ENCODE measurements at places on chromosomes 6 and 20.

- no peak for DNase-seq
Observed at GRCh38 chr6:101199441-101199840, 194.1 kb upstream of the GRIK2 start.

- no peak for DNase-seq
Observed at GRCh38 chr6:106572436-106572835, 56.9 kb downstream of the RTN4IP1 start.

- peak; percentile 11 for DNase-seq
Observed at GRCh38 chr6:4581468-4582385, 194.5 kb upstream of the CDYL start.

GRCh38 chr6:139308286-139308916, 16.6 kb upstream of the TXLNB start:
- DNase-seq, result no peak

GRCh38 chr6:151553416-151554165, 59.8 kb downstream of the CCDC170 start:
- no peak for DNase-seq

GRCh38 chr6:88843040-88843439, 120.4 kb downstream of the RNGTT start:
- DNase-seq, result no peak

- no peak for DNase-seq
Observed at GRCh38 chr6:75143191-75143590, 62.7 kb downstream of the COL12A1 start.

DNA sequence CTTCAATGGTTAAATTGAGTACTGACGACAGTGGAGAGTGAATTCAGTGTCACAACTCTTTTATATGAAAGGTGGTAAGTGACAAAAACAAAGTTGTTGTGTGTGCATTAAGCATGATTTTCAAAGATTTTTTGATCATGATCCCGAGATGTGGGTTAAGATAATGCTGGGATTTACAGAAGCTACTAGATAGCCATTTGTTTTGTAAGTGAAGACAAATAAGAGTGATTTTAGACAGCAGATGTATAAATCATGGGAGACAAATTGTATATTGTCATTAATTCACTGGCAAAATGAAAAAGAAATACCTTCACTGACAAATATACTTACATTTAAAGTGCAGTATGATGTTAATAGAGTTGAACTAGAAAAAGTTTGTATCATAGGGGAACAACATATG, 6.1 kb downstream of the ADGRB3 start:
- DNase-seq, result no peak

DNA sequence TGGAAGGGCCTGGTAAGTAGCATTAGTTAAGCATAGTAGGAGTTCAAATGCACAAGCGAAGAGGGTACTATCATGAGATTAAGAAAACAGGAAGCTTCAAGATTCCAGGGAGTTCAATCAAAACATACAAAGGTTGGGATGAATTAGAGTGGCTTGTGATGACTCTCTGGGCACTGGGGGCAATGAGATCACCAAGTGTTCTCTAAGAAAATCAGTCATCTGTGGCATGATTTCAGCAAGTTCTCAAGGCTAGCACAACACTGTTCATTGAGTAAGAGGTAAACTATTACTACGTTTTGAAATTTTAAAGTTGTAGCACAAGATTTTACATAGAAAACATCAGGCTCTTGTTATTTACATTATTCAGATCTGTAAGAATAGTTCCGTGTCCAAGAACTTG, 139.7 kb upstream of the FLRT3 start:
- DNase-seq, result no peak

- DNase-seq, result no peak
Observed at GRCh38 chr6:149723771-149724417, 6.0 kb upstream of the LATS1 start.

DNA sequence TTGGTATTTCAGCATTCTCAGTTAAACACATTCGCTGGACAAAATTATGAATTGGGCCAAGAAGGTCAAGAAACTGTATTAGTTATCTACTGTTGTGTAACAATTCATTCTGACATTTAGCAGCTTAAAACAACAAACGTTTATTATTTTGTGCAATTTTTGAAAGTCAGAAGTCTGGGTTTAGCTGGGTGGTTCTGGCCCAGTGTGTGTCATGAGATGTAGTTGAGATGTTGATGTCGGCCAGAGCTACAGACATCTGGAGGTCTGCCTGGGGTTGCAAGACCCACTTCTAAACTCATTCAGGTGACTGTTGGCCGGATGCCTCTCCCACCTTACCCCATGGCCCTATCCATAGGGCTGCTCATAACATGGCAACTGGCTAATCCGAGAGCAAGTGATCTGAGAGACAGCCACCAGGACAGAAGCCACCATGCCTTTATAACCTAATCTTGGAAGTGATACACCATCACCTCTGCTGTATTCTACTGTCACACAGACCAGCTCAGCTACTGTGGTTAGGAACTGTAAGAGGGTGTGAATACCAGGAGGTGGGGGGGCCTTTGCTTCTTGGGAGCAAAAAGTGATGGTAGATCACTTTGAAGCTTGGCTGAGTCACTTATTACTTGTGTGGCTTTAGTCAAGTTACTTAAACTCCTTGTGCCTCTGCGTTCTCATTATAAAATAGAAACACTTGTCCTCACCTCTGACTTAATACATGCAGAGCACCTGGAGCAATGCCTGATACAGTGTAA, 217.0 kb upstream of the MYLIP start:
- peak; percentile 18 for DNase-seq

DNA sequence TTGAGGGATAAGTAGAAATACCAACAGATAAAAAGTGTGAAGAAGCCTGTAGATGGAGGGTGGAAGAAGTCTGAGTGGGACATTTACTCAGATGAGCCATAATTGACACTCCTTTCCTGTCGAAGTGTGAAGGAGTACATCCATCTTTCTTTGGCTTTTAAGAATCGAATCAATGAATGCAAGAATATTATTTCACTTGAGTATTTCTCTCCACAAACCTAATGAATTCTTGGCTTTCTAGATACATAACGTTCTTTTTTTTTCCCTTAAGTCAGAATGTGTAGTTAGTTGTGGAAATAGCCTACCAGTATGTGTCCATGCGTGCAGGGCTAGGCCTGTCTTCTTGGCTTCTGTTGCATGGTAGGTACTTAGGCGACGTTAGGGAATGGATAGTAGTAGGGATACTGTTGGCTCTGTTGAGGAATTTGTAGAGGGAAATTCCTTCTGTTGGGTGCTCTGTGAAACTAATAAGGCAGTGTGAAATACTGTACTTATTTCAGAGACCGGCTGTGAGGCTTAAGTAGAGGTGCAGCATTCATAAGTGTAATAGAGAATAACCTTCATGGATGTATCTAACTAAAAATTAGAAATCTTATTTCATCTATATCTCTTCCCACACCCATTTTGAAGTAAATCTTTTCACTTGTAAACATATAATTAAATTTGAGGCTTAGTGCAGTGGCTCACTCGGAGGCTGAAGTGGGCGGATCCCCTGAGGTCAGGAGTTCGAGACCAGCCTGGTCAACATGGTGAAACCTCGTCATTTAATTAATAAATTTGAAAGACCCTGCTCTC, 1.5 kb downstream of the RPS18 start:
- DNase-seq, result no peak

- DNase-seq, result no peak
Observed at GRCh38 chr6:126100386-126100785, 114.0 kb downstream of the TRMT11 start.

- no peak for DNase-seq
Observed at GRCh38 chr6:121645100-121645745, 209.8 kb downstream of the GJA1 start.

DNA sequence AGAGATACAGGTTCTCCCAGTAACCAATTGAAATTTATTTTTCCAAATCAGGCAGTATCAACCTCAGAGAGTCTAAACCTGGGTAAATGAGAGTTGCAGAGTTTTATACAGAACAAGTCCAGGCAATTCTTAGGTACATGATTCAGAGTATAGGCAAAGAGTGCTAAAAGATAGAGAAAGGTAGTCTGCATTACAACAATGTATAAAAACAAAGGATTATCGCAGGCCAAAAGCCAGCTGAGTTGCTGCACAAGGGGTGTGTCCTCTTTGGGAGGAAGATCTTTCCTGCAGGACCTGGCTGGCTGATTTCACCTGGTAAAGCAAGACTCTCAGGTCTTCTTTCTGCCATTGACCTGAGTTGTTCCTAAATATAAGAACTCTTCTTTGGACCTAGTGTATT, 48.9 kb upstream of the ECHDC1 start:
- no peak for DNase-seq

DNA sequence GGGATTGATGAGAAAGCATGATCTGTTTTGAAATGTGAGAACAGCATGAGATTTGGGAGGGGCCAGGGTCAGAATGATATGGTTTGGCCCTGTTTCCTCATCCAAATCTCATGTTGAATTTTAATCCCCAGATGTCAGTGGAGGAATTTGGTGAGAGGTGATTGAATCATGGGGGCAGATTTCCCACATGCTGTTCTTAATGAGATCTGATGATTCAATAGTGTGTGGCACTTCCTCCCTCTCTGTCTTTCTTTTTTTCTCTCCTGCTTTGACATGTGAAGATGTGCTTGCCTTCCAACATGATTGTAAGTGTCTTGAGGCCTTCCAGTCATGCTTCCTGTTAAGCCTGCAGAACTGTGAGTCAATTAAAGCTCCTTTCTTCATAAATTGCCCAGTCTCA, 1060.3 kb upstream of the CITED2 start:
- no peak for DNase-seq

- no peak for DNase-seq
Observed at GRCh38 chr6:99573980-99574617, 5.6 kb upstream of the CCNC start.

GRCh38 chr20:23655491-23656211, 17.9 kb upstream of the CST3 start:
- no peak for DNase-seq

- DNase-seq, result no peak
Observed at GRCh38 chr6:130457605-130458004, 91.8 kb downstream of the TMEM200A start.

GRCh38 chr6:11430036-11430435, 107.5 kb upstream of the TMEM170B start:
- DNase-seq, result no peak

GRCh38 chr6:138795809-138796603, at the start of gene ECT2L:
ECT2L (plus strand) TSS chr6:138796087; CDS start chr6:138813275, 17,188 bp downstream.
- DNase-seq, result peak; percentile 32

DNA sequence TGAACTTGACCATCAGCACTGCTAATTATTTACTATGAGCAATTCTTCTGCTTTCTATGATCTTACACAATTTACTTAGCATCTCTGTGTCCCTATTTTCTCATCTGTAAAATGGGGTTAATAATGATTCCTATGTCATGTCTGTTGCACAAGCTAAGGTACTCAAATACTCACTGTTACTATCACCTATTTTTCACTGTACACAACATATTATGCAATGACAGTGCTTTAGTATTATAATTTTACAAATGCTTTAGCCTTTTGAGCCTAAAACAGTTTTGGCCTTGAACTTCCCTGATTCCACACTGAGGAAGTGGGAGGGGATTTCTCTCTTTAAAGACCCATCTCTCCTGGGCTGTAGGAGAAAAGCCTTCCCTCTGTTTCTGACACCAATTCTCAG, 36.9 kb upstream of the THEMIS start:
- DNase-seq, result no peak

DNA sequence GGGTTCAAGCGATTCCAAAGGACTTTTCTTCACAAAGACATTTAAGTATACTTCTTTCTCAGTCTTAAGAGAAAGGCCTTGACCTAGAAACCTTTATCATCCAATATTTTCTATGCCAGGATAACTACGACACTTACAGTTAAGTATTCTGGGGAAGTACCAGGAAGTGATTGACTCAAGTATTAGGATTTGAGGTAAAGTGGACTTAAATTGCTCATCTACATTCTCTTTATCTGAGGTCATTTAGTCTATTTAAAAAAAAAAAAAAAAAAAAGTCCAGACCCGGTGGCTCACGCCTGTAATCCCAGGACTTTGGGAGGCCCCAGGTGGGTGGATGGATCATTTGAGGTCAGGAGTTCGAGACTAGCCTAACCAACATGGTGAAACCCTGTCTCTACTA, 114.7 kb downstream of the ZFAND3 start:
- no peak for DNase-seq

GRCh38 chr6:93581371-93581770, 162.0 kb upstream of the EPHA7 start:
- DNase-seq, result no peak

- DNase-seq, result no peak
Observed at GRCh38 chr6:42766163-42766670, 15.6 kb upstream of the BICRAL start.

DNA sequence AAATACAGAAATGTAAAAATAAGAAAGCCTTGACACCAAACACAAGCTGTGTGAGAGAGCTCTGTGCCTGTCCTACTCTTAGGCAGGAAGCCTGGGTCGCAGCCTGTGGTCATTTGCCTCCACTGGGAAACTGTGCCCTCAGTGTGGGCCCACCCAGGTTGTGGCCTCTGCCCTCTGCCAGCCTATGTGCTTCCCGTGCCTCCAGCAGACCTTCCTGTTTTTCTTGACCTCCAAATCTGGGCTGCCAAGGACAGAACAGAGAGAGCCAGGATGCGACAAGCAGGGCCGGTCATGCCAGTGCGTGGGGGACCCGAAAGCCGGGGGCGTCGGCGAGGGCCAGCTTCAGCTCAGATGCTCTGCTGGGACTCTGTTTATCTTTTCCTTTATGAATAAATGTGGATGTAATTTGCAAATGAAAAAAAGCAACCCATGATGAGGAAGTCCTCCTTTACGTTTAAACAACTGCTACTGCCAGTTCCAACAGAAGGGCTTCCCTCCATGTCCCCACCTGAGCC, 189.2 kb upstream of the EXOC2 start:
- DNase-seq, result no peak

DNA sequence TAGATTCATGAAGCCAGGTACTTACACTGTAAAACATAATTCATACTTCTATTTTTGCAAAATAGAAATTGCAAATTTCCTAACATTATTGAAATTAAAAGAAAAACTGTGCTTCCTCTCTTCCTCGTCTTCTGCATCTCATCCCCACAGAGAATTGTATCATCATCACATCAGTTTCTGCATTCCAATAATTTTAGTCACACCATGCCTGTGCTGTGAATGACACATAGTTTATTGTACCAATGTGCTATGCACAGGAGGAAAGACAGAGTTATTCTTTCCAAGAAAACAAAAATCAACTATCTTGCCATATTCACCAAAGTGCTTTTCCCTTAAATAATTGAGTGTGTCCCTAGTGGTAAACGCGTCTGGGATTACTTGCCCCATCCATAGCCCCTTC, 38.1 kb upstream of the FAM135A start:
- no peak for DNase-seq

GRCh38 chr6:136486357-136486756, 63.9 kb downstream of the MAP7 start:
- DNase-seq, result no peak

Measured in NT2/D1 (cell line).